ENCODE measurements at places on chromosomes 2 and 18.

DNA sequence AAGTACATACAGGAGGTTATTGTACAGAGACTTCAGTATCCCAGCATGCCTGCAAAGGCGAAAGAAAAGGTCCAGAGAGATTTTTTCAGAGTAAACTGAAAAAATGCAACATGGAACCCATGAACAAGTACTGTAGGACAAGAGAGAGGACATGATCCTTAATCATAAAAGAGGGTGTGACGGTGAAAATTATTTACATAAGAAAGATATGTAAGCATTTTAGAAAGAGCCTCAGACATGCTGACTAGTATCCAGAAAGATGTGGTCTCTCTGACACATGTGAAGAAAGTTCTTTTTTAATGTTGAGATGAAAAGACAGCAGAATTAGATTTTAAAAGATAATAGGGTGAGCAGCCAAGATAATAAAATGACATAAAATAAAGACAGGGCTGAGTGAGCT is 262.0 kb downstream of the NCKAP5 start:
- no peak for DNase-seq

DNA sequence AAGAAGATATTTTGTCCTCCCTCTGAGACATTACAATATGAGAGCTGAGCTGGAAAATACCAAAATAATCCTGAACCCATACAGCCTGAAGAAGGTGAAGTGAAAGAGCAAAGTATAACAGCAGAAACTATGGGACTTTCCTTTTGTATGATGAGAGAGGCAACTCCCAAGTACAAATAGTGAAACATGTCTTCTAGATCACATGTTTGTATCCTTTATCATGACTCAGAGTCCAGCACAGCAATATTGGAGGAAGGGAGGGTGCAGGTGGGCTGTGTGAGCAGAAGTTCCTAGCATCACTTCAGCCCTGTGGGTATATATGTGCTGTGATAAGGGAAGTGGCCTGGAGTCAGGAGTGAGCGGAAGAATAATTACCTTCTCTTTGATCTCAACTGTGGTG is 265.6 kb upstream of the NRXN1 start:
- no peak for DNase-seq

GRCh38 chr18:45722899-45723298 is 1.1 kb upstream of the SLC14A1 start:
- DNase-seq, result peak; percentile 76

DNA sequence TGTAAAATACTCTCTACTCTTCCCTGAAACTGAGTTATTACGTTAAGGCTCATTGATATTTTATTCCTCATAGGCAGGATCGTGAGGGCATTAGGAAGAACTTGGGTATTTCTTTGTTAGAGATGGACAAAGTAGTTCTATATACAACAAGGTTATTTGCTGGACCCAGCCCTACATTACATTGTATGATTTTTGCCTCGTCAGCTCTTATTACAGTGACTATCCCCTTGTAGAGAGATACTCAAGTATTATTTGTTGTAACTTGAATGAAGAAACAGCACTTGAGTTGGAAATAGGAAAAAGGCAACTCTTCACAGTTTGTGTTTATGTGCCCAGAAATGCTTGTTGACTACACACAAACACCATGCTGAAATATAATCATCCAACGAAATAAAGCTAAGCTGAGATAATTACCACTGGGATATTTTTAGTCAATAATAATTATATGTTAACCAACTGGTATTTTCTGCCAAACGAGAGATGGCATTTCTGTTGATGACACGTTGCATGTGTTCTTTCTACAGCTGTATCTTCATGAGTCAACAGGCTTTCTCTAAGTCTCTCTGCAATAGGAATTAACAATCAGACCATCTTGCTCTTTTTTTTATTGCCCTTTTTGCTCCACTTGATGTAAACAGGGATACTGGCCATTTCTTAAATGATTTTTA is 947.6 kb downstream of the DPP10 start:
- no peak for DNase-seq

DNA sequence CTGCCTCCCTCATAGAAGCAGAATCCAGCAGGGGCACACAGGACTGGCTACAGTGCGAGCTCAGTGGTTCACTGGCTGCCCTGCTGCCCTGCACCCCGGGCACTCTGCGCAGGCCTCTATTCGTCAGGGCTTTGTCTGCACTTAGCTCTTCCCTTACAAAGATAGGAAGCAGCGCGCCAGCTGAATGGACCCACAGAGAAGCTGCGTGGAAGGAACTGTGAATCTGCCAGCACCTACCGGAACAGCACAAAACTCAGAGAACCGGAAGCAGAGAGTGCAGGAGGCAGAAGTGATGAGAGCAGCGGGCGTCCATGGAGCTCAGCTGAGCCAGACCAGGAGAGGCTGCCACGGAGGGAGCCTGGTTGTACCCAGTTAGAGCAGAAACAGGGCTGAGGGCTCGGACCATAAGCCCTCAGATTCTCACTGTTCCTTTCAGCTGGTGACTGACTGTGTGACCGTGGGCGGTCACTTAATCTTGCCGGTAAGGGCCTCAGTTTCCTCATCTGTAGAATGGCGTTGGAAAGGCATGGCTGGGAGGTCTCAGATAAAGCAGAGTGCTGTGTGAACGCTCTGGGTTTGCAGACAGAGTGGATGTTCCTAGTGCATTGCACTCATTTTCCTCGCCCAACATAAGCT is 23.1 kb upstream of the SLC66A3 start:
- no peak for DNase-seq
